ENCODE measurements at places on chromosomes 6 and 20.

GRCh38 chr20:19887556-19888268 lies 129.4 kb upstream of the NAA20 start:
- DNase-seq: no peak

DNA sequence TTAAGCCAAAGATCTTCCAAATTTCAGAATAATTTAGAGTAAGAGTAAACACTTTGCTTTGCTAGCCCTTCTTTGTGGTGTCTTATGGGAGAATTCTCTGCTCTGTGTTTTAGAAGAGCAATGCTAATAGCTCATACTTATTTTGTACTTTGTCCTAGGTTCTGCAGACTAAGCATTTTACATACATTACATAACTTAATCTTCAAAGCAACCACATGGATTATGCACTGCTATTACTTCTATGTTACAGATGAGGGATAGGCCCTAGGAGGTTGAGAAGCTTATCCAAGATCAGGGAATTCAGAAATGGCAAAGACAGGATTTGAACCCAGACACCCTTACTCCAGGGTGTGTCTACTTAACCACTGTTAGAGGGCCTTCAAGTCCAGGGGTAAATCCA lies 9.8 kb upstream of the CCDC170 start:
- no peak for DNase-seq

GRCh38 chr6:50853939-50854338 lies 35.3 kb downstream of the TFAP2B start:
- DNase-seq: no peak

DNA sequence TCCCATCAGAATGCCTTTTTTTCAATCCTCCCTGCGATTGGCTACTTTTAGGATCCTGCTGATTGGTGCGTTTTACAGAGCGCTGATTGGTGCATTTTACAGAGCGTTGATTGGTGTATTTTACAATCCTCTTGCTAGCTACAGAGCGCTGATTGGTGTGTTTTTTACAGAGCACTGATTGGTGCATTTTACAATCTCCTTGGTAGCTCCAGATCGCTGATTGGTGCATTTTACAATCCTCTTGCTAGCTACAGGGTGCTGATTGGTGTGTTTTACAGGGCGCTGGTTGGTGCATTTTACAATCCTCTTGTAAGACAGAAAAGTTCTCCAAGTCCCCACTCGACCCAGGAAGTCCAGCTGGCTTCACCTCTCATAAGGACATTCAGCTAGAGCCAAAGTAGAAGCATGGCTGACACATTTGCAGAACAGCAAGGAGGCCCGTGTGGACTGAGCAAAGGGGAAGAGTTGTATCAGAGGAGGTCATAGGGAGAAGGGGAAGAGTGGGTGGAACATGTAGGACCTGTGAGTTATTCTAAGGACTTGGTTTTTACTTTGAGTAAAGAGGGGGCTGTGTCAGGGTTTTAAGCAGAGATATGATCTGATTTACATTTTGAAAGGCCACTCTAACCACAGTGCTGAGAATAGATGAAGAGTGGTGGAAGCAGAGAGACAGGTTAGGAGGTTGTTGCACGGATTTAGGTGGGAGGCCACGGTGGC lies 2.6 kb downstream of the ALDH5A1 start:
- no peak for DNase-seq

GRCh38 chr6:152330961-152331360 lies 306.2 kb downstream of the SYNE1 start:
- no peak for DNase-seq

- no peak for DNase-seq
These were observed 488.3 kb downstream of the CDKAL1 start for GRCh38 chr6:21022343-21023107.

GRCh38 chr6:141123049-141123448 lies 1009.7 kb upstream of the GJE1 start:
- no peak for DNase-seq

- DNase-seq: no peak
These were observed 31.5 kb upstream of the MOCS1 start for GRCh38 chr6:39965751-39966150.

DNA sequence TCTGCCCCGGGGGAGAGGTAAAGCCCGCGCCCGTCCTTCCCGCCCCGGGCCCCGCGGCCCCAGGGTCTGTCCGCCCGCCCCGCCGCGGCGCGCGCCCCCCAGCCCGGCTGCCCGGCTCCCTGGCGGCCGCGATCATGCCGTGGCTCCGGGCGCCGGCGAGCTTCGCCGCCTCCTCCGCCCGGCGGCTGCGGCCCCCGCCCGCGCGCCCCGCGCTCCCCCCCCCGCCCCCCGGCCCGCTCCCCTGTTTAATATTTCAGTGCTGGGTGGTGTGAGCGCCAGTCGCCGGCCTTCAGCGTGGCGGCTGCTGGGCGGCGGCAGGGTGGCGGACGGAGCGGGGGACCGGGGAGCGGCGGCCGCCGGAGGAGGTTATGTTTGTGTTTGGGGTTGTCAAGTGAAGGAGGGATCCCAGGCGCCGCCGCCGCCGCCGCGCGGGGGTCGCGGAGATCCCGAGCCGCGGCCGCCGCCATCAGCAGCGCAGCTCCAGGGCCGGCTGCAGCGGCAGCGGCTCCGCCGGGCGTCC lies at the start of gene HIVEP1:
HIVEP1 (plus strand) TSS at position 275 of the 520 bp plus-strand sequence. CDS start 3,317 bp downstream, outside the sequence.
- DNase-seq: no peak

DNA sequence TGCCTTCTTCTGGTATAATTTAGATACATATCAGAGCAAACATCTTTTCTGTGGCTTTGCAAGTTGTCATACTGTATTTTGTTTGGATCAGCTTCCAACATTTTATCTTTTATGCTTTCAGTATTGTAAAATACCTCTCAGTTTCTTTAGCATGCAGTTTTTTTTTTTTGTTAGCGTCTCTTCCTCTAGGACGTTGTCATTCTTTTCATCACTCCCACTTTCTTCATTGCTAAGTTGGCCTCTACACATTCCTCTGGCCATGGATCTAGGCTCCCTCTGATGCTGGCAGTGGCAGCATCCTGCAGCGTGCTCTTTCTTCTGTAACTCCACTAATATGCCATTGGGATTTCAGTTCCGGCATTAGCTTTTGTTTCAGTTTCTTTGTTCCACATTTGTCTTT lies 21.7 kb downstream of the RPRD1B start:
- DNase-seq: no peak

DNA sequence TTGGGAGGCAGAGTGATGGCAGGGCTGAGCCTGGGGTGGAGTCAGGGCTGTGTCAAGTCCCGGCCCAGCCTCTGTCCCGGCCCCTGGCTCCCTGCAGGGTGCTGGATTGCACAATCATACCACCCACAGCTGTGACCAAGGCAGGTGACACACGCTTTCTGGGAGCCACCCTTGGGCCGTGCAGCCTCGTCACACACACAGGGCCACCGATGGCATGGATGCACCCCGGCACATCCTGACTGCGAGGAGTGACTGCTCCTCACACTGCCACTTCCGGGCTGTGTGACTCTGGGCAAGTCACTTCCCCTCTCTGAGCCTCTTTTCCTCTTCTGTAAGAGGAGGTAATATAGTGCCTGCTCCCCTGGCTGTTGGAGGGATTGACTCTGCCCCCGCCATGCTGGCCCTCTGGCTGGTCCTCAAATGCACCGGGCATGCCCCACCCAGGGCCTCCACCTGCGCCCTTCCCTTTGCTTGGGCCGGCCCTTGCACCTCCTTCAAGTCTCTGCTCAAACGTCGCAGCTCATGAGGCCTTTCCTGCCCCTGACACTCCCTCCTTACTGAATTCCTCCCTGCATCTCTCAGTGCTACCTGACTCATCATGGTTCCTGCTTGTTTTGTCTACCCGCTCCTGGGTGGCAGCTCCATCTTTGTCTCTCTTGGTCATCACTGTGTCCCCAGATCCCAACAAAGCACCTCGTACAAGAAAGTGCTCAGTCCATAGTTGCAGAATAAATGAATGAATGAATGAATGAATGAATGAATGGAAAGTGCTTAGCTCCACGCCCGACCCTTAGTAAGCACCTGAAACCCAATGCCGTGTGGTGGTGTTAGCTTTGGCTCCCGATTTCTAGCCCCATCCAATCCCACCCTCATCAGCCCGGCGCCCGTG lies 93.5 kb downstream of the CEBPB start:
- no peak for DNase-seq

DNA sequence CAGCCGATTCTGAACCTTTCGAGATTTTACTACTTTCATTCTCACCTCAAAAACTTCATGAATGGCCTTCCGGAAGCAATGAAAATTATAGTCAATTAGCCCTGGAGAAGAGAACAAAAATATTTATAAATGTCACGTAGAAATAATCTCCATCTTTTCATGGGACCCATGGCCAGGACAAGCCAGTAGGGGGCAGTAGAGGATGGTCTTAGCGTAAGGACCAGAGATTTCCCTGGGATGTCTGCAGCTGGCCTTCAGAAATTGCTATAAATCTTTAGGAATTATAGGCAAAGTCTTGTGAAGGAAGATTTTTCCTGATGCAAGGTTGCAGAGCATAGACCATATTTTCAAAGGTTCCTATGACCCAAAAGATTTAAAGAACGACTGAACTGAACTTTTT lies 15.6 kb upstream of the UBE2J1 start:
- peak; percentile 64 for DNase-seq

- no peak for DNase-seq
These were observed 173.6 kb downstream of the CDC5L start for GRCh38 chr6:44561060-44561623.

DNA sequence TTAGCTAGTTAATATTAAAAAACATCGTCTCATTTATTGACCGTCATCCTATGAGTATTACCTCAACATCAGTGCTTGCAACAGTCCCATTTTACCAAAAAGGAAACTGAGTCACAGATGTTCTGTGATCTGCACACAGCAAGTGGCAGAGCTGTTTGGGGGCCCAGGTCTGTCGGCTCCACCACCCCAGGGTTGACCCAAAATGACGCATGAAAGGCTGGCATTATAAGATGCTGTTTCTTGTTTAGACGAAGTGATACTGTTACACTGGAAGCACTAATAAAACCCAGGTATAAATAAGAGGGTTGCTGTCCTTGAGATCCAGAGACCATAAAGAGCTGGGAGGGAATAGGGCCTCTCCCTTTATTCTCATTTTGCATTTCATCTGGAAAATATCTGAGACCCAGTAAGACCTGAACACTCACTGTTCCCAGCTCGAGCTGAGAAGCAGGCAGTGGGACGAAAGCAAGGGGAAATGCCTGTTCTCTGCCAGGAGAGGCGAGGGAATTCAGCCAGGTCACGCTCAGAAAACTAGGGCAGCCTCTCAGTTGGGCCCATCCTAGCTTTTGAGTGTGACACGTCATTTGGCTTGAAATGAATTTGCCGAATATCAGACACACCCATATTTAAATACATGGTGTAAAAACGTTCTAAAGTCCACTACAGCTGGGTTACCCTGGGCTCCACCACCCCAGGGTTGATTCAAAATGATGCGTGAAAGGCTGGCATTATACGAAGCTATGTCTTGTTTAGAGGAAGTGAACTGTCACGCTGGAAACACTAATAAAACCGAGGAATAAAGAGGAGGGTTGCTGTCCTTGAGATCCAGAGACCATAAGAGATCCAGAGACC lies 1.4 kb upstream of the MICAL1 start:
- no peak for DNase-seq

All from CD4-positive, alpha-beta T cell treated with Interleukin-1 beta for 1 hour (primary cell).